ENCODE measurements at places on chromosomes 16 and 17.

DNA sequence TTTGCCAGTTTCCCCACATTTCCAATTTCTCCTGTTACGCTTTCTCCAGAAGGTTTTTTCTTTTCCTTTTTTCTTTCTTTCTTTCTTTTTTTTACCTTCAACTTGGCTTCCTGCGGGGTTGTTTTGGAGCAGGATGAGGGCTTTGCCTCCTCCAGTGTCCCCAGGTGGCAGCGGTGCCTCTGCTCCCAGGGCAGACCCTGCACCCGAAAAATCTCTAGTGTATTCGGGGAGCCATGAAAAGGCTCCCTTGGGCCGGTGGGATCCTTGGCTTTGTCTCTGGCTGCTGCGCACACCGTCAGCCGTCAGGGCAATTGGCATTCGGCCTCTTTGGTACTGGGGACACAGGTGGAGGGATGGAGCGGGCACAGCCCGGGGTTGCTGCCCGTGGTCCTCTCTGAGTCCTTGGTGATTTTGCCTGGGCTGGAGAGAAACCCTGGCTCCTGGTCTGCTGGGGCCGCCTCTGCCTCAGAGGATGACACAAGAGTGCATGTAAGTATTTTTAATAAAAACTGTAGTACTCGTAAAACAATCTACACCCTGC lies 846 bp downstream of the ITGB3 start:
- DNase-seq = no peak

- no peak for DNase-seq
These were observed 43.4 kb downstream of the ADCY7 start for GRCh38 chr16:50309527-50310307.

DNA sequence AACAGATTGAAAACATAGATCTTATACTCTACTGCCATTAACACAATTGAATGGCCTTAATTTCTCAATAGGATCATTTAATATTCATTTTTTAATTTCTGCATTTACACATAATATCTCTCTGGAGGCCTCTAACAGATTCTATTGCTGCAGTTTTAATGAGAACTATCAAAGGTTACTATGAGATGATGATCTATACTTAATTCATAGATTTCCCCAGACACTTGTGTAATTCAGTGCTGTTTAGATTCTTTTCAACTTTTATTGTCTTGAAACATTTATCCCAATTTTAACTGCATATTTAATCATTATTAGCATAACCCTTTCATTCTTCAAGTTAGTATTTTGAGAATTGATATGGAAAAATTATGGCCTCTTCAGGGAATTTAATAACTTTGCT lies 1056.5 kb upstream of the CDH8 start:
- DNase-seq = no peak

- no peak for DNase-seq
These were observed 1.4 kb upstream of the SLFN5 start for GRCh38 chr17:35241520-35241919.

GRCh38 chr17:17151055-17151454 lies 55.1 kb downstream of the PLD6 start:
- peak; percentile 32 for DNase-seq

GRCh38 chr16:82924075-82924854 lies 297.5 kb downstream of the CDH13 start:
- DNase-seq = no peak

DNA sequence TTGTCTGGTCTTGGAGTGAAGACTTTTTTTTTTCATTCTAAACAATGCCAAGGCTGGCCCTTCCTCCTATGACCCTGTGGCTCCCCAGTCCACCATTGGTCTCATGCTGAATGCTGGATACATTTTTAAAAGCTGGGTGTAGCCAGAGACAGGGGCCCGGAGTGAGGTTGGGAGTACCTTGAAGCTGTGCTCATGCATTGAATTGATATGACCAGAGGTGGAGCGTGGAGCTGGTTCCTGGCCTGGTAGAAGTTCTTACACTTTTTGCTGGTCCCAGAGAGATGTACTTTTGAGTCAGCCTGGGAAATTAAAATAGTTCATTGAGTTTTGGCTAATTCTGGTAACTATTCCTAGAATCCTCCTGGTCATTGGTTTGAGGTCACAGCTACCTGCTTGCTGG lies 83.6 kb downstream of the CMIP start:
- DNase-seq = no peak

DNA sequence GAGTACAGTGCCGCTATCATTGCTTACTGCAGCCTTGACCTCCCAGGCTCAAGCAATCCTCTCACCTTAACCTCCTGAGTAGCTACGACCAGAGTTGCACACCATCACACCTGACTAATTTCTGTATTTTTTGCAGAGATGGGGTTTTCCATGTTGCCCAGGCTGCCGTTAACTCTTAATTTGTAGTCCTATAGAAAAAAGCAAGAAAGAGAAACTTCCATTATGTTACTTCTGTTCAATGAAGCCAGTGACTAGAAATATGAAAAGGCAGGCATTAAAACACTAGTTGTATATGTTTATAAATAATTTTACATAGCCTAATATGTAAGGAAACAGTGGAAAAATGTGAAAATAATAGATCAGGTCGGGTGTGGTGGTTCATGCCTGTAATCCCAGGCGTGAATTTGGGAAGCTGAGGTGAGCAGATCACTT lies 9.7 kb downstream of the RAD51C start:
- DNase-seq = no peak

DNA sequence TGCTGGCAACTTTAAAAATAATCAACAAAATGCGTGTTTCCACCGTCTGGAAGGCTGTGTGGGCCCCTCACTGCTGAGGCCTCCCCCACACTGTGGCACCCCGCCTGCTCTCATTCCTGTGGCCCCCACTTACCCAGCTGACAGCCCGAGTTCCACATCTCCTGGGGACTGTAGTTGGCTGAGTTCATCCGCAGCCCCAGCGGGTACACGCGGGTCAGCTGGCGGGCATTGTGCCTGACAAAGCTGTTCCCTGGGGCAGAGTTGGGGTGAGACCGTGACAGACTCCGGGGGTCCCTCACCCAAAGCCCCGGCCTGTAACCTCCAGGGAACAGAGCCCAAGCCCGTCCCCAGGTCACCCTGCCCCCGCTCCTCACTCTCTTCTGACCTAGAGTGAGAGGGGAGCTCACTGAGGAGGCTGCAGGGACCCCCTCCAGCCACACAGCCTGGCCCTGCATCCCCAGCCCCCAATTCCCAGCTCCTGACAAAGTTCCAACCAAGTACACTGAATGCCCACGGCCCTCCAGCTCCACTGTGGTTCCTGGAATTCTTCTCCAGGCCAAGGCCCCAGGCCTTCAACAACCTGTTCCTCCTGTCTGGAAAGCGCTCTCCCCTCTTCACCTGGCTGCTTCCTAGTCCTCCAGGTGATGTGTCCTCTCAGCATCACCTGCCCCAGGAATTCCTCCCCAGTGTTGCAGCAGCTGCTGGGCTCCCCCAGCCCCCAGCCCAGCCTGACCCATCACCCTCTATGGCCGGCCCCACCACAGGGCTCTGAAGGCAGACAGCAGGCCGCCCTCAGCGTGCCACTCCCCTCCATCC lies 18.0 kb downstream of the PLCD3 start:
- DNase-seq = no peak

GRCh38 chr17:40190197-40191021 lies 13.1 kb downstream of the RAPGEFL1 start:
- no peak for DNase-seq

DNA sequence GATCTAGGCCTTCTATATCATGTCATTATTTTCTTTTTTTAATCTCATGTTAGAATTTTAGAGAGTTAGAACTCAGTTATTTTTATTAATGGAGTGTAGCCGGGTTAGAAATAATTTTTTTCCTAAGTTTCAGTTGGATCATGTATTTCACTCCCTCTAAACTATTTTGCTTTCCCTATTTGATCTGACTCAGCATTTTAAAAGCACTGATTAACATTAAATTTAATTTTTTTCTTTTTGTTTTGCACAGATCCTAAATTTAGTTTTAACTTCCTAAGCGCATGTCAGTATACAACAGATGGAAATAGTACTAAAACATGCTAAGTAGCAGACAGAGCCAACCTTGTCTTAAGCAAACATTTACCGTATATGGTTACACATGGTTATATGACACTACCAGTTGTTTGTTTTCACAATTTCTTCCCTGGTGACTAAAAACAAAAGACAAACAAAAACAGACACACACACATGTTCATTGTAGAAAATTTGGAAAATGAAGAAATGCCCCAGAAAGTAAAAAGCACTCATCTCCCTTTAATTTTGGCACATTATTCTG lies 33.6 kb upstream of the RAB11FIP4 start:
- no peak for DNase-seq

DNA sequence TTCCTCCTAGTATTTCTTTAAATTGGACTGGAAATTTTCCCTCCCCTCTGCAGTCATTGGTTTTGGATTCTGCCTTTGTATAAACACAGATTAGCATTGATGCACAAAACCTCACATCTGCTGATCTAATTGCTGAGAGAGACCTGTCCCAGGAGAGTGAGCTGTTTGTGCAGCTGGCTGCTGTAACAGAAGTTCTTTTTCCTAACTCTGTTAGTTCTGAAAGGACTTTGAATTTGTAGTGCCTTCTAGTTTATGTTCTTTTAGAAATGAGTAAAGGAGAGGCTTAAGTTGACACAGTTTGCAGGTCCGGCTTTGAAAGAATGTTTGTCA lies 45.2 kb upstream of the KPNB1 start:
- DNase-seq = no peak

DNA sequence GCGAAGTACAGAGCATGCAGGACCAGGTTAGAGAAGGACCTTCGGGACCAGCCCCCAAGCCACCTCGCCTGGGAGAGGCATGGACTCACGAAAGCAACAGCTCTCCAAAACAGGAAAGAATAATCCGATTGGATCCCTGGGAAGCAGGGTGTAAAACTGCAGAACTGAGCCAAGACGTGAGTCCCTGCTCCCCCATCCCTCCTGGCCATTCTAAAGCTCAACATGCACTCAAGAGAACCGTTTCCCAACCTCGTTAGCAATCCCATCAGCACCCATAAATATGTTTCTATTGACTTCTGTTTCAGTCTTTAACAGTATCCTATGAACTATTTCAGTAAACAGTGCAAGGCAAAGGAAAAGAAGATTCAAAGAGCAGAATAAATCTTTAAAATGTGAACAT lies 167.0 kb downstream of the COPRS start:
- no peak for DNase-seq

- DNase-seq = no peak
These were observed 21.9 kb downstream of the KCNJ2 start for GRCh38 chr17:70190959-70191805.

- no peak for DNase-seq
These were observed 37.4 kb downstream of the TMEM186 start for GRCh38 chr16:8760021-8760420.

DNA sequence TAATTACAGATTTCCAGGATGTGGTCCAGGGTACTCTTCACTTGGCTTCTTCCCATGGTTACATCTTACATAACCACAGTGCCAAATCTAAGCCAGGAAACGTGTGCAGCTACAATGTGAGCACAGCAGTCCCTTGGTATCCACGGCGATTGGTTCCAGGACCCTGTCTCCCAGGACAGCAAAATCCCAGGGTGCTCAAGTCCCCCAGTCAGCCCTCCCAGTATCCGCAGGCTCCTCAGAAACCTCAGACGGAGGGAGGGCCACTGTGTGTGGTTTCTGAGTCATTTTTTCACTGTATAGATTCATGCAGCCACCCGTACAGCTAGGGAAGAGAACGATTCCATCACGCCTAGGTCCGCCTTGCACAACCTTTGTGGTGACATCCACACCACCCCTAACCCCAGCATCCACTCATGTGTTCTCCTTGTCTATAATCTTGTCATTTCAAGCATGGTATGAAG lies 11.1 kb upstream of the ATP2C2 start:
- peak; percentile 14 for DNase-seq

GRCh38 chr17:60412701-60413100 lies 9.6 kb upstream of the CHCT1 start:
- no peak for DNase-seq

Measured in kidney glomerular epithelial cell (primary cell).